NCI-H2171 (cell line): ENCODE measurements at places on chromosomes 2 and 18.

- DNase-seq: no peak
These were observed 834.5 kb upstream of the SALL3 start for GRCh38 chr18:78145096-78145495.

DNA sequence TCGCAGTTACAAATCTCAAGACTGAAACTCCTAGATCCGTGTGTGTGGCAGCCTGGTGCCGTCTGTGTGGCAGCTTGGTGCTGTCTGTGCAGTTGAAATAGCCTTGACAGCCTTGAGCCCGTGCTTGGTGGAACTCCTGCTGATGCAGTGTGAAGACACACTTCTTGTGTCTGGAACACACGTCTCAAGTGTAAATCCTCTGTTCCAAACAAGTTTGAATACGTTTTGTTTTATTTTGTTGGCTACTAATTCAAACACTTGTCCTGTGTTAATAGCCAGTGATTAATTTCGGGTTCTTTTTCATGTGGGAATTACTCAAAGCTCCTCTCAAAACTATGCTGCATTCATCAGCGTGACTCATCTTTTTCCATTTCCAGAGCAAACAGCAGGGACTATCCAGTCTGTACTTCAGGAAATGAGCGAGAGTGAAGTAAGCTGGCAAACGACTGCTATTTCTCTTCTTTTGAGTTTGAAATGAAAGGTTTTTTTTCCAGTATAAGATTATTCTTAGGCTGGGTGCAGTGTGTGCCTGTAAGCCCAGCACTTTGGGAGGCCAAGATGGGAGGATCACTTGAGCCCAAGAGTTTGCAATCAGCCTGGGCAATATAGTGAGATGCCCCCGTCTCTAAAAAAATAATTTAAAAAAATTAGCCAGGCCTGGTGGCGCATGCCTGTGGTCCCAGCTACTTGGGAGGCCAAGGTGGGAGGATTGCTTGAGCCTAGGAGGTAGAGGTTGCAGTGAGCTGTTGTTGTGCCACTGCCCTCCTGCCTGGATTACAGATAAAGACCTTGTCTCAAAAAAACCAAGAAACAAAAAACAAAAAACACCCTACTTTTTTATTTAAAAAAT is 152.9 kb downstream of the SPP2 start:
- no peak for DNase-seq

GRCh38 chr2:3974765-3975164 is 271.4 kb downstream of the DCDC2C start:
- no peak for DNase-seq

DNA sequence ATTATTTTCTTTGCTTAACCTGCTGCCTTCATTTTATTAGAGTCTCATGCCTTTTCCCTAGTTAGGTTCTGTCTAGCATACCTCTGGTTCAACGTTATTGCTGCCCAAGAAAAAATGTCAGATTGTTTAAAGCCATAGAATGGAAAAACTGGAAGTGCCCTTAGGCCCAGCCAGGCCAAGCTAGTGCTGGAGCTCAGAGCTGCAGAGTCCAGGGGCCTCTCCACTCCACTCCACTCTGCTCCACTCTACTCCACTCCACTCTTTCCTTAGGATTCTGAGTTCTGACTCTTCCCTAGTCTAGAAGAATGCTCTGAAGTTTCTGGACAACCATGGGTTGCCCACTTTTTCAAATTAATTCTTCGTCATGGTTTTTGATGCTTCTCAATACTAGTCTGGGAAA is 155.6 kb downstream of the SETBP1 start:
- DNase-seq: no peak

DNA sequence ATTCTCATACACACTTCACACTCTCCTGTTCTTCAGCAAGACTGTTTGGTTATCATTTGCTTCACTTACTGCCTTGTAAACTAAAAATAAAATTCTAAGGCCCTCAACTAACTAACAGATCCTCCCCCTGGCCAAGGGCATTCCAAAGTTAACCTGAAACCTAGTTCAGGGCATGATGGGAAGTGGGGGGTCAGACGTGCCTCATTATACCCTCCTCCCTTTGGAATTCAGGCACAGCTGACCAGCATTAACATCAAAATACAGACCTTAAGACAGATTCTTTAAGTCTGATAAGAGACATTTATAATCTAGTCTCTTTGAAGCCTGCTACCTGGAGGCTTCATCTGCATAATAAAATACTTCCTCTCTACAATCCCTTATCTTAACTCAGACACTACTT is 221.0 kb downstream of the NOL4 start:
- no peak for DNase-seq

GRCh38 chr2:128689971-128690370 is 371.3 kb upstream of the HS6ST1 start:
- DNase-seq: no peak

- no peak for DNase-seq
These were observed 174.0 kb upstream of the SESTD1 start for GRCh38 chr2:179438654-179439053.

DNA sequence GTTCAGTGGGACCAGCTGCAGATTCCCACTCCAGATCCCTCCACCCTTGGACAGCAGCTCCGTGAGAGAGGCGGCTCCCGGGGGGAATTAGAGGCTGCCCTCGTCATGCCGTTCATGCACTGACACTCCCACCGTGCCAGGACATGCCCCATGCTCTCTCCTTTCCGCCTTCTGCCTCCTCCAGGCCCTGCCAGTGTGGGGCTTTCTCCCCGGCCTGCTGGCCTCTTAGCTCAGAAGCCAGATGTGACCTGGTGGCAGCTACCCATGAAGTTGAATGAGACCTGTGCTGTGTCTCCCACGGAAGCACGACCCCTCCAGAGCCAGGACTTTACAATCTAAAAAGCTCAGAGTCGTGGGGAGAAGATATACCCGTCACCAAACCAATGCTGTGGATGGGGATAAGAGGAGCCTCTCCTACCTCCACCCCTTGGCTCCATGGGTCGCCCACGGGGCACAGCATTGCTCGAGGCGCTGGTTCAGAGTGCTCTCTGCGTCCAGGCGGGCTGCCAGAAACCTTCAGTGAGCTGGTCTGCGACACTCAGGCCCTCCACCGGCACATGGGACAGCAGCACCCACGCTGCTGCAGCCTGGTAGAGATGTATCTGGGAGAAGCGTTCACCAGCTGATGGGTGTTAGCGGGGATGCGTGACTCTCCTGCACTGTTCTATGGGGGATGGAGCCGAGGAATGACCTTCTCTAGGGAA is 111.0 kb upstream of the GPC1 start:
- no peak for DNase-seq

GRCh38 chr18:28574175-28574574 is 397.2 kb upstream of the CDH2 start:
- no peak for DNase-seq

- DNase-seq: peak; percentile 64
These were observed 3.9 kb downstream of the BOD1L2 start for GRCh38 chr18:57150828-57151227.

- DNase-seq: no peak
These were observed 49.1 kb upstream of the SLC14A2 start for GRCh38 chr18:45566025-45566740.

GRCh38 chr2:143160732-143161707 is 31.8 kb downstream of the ARHGAP15 start:
- DNase-seq: no peak

- DNase-seq: no peak
These were observed 126.1 kb downstream of the RTN4 start for GRCh38 chr2:54924121-54924520.

DNA sequence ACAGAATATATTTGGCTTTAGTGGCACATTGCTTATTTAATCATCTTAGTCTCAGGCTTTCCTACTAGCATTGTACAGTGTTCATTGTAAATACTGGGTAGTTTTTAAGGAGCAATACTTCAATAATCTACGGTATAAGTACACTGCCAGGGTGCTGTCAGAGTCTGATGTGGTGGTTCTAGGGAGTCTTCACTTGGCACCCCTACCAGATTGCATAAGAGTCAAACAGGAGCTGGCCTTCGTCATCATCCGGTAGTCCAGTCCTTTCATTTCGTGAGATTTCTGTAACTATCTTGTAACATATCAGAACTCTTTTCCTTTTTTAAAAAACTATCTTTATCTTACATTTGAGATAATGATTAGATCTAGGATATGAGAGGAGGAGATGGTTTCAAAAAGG is 91.1 kb downstream of the ZNF532 start:
- DNase-seq: no peak

- no peak for DNase-seq
These were observed 309.8 kb downstream of the ERBB4 start for GRCh38 chr2:212228743-212229171.

- no peak for DNase-seq
These were observed 12.1 kb upstream of the GAL3ST2 start for GRCh38 chr2:241764275-241765241.

- no peak for DNase-seq
These were observed 4.9 kb upstream of the STK11IP start for GRCh38 chr2:219592736-219593135.

GRCh38 chr2:105841551-105841950 is 96.8 kb downstream of the NCK2 start:
- DNase-seq: no peak

GRCh38 chr2:121247971-121248370 is 37.0 kb downstream of the TFCP2L1 start:
- DNase-seq: no peak

DNA sequence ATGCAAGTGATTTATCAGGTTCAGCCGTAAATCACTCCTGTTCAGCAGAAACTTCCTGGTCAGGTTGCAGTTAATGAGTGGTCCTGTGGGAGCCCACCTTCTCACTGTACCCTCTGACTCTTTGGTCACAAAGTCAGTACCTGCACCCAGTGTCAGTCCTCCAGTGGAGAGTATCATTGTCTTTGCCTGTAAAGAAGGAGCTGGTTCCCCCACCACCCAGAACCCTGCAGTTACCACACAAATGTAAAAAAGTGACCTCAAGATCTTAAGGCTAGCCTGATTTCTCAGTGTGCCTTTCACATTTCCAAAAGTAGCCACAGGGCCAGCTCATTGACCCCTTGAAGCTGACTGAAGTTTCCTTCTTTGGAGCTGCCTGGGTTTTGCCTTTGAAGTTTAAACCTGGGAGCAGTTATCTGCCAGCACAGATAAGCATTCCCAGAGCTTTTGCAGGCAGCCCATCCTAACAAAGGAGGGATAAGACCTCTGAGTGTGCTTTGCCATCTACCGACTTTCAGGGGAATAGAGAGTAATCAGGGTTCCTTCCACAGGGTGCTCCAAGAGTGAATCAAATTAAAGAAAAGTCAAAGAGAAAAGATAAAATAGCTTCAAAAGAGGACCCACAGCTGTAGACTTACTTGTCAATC is 725.2 kb downstream of the CPS1 start:
- DNase-seq: no peak

DNA sequence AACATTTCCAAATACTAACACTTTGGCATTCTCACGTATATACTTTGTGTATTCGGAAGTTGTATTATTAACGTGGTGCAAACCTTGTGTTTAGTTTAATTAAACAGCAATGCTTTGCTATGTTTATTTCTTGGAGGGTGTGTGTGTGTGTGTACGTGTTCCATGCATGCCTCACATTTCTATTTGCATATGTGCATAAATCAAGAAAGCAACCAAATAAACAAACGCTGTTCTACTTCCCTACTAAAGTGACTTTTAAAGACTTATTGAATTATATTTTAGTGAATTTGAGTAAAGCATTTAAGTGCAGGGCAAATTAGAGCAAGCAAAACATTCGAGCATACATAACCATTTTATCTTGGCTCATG is 54.2 kb upstream of the ZNF396 start:
- DNase-seq: no peak

DNA sequence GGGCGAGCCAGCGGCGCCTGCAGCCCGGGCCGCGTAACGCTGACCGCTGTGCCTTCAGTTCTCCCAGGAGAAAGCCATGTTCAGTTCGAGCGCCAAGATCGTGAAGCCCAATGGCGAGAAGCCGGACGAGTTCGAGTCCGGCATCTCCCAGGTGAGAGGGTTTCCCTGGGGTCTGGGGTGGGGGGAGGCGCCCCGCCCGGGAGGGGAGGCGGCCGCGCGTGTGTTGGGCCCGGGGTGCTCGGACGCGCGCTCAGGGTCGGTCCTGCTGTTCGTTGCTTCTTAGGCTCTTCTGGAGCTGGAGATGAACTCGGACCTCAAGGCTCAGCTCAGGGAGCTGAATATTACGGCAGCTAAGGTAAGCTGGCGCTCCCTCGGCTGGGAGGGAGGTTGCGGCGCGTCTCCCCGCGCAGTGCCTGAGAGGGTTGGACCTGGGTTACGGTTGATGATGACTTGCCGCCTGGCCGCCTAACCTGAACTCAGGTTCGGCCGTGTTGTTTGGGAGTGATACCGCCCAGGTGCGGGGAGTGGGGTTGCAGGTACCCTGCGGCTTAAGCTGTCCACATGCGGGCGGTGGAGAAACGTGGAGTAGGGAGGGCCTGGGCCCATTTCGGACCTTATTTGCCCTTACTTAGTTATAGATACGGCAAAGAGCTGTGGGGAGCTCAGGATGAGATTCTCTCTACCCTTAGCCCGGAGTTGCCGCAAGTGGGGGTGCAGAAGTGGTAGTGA is 638 bp downstream of the RPS7 start:
- no peak for DNase-seq

DNA sequence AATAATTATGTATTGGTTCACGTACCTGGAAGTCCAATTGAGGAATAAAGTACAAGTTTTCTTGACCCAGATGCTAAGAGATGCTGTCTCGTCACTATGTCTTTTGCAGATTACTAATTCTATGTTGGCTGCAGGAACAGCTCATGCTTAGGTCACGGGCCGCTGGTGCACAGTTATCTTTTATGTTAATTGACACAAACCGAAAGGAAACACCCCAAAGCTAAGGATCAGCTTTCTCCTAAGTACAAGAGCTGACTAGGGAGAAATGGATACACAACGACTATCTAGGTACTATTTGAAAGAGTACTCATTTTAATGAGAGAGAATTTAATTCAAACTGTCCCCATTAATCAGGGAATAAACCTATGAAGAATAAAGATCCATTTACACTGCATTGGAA is 217.7 kb upstream of the SLC35G4 start:
- DNase-seq: no peak

- DNase-seq: no peak
These were observed 144.1 kb downstream of the PRPF40A start for GRCh38 chr2:152573168-152573567.

DNA sequence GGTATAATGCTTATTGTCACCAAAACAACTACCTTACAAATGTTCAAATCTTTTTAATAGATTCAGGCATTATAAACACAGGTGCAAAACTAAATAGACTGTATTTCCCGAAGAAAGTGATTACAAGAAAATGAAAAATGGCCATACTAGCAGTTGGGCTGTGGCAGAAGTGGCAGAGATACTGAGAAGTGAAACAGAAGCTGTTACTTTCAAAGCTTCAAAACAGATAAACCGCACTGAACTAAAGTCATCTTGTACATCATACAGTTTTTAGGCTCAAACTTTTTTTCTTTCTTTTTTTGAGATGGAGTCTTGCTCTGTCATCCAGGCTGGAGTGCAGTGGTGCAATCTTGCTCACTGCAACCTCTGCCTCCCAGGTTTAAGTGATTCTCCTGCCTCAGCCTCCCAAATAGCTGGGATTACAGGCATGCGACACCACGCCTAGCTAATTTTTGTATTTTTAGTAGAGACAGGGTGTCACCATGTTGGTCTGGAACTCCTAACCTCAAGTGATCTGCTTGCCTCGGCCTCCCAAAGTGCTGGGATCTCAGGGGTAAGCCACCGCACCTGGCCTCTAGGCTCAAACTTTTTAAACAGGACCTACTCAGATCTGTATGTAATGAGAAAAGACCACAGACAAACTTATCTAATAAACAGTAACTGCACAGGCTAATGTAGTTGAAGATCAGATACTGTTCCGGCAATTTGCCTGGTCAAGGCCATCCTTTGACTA is 77.9 kb upstream of the SATB2 start:
- DNase-seq: no peak

- no peak for DNase-seq
These were observed 59.5 kb downstream of the CHN1 start for GRCh38 chr2:174945601-174946260.

- DNase-seq: no peak
These were observed 174.9 kb downstream of the ASB1 start for GRCh38 chr2:238601433-238602222.

- DNase-seq: peak; percentile 98
These were observed 89.7 kb upstream of the YWHAQ start for GRCh38 chr2:9720352-9721093.
